ENCODE measurements at places on chromosomes 3 and 15. TPM values are rescaled to one million over a fixed set of nuclear protein-coding genes. Genes with fewer than 3 reads are reported as not detected.

Gene CAMK1
- 20.8 TPM for polyA plus RNA-seq

Gene CORO2B
- 5.5 TPM for polyA plus RNA-seq

Gene PTH1R
- polyA plus RNA-seq, result 247 TPM

Gene HYPK
- polyA plus RNA-seq, result 14.0 TPM

Gene BAHD1
- 27.3 TPM for polyA plus RNA-seq

Measured in left renal pelvis (tissue), 4 donors.